Right atrium auricular region (tissue), 2 donors: ENCODE measurements at places on chromosomes 6 and 20. TPM values are rescaled to one million over a fixed set of nuclear protein-coding genes. Genes with fewer than 3 reads are reported as not detected.

DNA sequence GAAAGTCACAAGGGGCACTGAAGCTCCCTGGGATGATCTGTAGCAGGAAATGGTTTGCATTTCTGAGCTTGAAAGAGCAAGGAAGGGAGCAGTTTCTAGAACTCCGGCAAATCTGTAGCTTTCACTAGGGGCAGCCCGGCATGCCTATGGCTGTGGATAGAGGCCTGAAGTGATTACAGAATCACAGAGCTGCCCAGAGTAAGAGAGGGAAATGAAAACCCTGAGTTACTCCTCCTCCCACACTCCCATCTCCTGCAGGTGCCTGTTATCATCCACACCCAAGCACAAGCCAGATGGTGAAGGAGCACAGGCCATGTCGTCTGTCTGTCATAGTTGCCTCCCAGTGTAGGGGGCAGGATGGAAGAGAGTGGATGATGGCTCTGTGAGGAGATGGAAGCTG, 37.1 kb downstream of the HLA-F start:
- H3K27ac ChIP-seq: no peak overlapping the region
- no peak overlapping the region for H3K4me3 ChIP-seq
- H3K27me3 ChIP-seq: no peaks in the 10 kb centered on the region
- H3K36me3 ChIP-seq: no peaks in the 10 kb centered on the region
- no peak for DNase-seq

GRCh38 chr6:41560431-41561192, 14.4 kb downstream of the FOXP4 start:
- peak overlapping the region; percentile 80 for H3K27ac ChIP-seq
- peak overlapping the region; percentile 57 for H3K4me3 ChIP-seq
- no peaks in the 10 kb centered on the region for H3K4me1 ChIP-seq
- no peaks in the 10 kb centered on the region for H3K27me3 ChIP-seq
- H3K36me3 ChIP-seq: no peaks in the 10 kb centered on the region

- no peaks in the 10 kb centered on the region for H3K4me1 ChIP-seq
- no peak overlapping the region for H3K27ac ChIP-seq
- H3K27me3 ChIP-seq: no peaks in the 10 kb centered on the region
These were observed 109.0 kb downstream of the FUT9 start for GRCh38 chr6:96124778-96125177.

GRCh38 chr6:170030821-170031471, 259.9 kb downstream of the DLL1 start:
- DNase-seq: no peak
- H3K27ac ChIP-seq: no peak overlapping the region
- no peaks in the 10 kb centered on the region for H3K4me1 ChIP-seq
- no peaks in the 10 kb centered on the region for H3K36me3 ChIP-seq

- H3K4me1 ChIP-seq: peaks cover 13% of the 10 kb centered on the region
- peaks cover 7% of the 10 kb centered on the region for H3K27me3 ChIP-seq
- H3K36me3 ChIP-seq: peaks cover 27% of the 10 kb centered on the region
These were observed 2.1 kb upstream of the COL20A1 start for GRCh38 chr20:63290677-63291472.

The THBS2 gene
- 16.2 TPM for total RNA-seq
